Stimulated activated CD4-positive, alpha-beta T cell treated with anti-CD3 and anti-CD28 coated beads, Interleukin-4, amount 100 ng/mL, for 1 hour (primary cell): ENCODE measurements at places on chromosomes 12 and 14.
A peak's percentile ranks its signal among the peaks of the same experiment; 100 is the strongest.

DNA sequence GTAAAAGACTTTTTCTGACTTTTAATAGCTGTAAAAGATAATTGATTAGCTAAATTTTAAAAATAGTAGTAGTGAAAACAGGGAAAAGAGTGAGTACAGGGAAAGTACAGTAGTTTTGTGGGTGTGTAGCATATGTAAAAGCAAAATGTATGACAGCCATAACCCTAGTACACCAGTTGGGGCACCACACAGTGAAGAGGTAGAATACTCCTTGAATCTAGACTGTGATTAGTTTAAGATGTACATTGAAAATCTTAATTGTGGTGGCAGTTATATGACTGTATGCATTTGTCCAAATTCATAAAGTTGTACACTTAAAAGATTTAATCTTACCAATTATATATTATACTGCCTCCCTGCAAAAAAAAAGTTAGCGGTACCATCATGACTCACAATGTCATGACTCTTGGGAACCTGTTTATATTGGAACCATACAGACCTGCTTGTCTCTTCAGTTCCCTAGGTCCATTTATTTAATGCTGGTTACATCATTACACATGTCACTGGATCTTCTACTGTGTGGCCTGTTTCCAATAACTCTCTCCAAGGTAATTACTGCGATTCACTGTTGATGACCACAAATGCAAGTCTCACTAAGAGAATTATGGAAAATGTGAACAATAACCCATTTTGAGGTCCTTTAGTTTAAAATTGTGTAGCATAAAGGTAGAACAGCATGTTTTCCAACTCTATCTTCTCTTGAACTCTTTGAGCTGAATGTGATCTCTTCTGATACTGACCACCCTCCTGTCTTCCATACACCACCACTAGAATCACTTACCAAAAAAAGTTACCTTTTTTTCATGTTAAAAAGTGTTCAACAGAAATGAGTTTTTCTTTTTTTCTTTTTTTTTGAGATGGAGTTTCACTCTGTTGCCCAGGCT, 264.2 kb upstream of the AMIGO2 start:
- no peak for DNase-seq

- no peak for DNase-seq
Measured at GRCh38 chr12:31612819-31613218, 21.9 kb upstream of the DENND5B start.

- no peak for DNase-seq
Measured at GRCh38 chr12:24455811-24456210, 493.1 kb downstream of the BCAT1 start.

- DNase-seq = no peak
Measured at GRCh38 chr12:11730299-11731041, 81.0 kb downstream of the ETV6 start.

GRCh38 chr14:52262600-52262999, 4.9 kb upstream of the PTGDR start:
- no peak for DNase-seq

DNA sequence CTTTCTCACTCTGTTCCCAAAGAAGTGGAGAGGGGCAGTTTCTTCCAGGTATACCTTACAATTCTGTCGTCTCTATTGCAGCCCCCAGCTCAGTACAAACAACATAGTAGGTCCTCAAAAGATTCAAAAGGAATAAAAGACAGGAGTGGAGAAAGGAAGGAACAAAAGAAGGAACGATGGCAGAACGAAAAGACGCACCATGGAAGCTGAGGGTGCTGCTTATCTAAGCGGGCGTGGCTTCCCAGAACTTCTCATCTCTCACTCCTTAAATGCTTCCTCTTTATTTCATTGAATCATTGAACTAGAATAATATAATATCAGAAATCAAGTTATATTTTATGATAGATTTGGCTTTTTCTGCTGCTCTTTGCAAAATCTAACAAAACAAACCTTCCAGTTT, 13.7 kb upstream of the LTA4H start:
- no peak for DNase-seq

DNA sequence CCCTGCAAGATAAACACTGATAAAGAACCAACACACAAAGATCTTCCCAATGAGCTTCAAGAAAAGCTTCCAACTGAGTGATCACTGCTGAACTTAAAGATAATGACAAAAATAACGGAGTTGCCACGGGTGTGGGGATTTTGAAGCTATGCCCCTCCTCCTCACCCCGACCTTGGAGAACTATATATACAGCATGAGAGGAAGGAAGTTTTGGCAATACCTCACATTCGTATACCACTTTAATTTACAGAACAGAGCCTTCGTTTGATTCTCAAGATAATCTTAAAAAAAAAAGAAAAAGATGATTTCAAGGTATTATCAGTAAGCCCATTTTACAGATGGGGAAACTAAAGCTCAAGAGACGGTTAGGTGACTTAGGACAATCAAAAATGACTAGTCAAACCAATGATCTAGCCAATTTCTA, 715 bp downstream of the NEK9 start:
- no peak for DNase-seq

DNA sequence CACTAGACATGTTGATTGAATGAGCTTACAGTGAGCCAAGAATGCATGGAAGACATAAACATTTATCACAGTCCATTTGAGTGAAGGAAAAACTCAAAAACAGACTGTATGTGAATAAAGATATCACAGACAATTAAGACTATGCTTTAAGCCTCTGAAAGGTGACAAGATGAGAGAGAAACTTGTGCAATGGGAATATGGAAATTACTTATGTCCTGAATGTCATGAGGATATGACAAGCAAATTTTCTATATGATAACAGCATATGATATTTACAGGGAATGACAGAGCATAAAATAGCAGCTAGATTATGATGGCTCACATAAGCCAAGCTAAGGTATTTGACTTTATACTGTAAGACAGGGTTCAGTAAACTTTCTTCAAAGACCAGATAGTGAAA, 1153.1 kb upstream of the USP15 start:
- no peak for DNase-seq

DNA sequence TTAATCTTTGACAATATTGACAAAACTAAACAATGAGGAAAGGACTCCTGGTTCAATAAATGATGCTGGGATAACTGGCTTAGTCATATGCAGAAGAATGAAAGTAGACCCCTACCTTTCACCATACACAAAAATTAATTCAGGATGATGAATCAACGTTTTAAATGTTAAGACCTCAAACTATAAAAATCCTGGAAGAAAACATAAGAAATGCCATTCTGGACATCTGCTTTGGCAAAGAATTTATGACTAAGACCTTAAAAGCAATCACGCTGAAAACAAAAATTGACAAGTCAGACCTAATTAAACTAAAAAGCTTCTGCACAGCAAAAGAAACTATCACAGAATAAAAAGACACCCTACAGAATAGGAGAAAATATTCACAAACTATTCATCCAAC, 97.4 kb downstream of the LMNTD1 start:
- DNase-seq = no peak

DNA sequence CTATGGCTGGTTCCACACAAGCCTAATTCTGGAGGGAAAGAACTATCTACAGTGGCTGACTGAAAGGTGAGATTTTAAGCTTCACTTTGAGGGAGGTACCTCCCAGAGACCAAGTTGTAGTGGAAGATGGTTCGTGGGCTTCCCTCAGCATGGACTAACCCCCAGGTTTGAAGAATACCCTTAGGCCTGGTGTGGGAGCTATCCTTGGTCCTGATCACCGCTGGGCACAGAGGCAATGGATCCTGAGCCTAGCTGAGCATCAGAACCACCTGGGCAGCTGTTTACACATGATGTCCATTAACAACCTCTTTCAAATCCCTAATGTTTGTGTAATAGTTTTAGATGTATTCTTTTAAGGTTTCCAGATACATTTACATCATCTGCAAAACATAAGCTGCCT, 10.3 kb downstream of the DAO start:
- no peak for DNase-seq

- DNase-seq = peak; percentile 18
Measured at GRCh38 chr14:22887260-22887989, 4.4 kb downstream of the REM2 start.

DNA sequence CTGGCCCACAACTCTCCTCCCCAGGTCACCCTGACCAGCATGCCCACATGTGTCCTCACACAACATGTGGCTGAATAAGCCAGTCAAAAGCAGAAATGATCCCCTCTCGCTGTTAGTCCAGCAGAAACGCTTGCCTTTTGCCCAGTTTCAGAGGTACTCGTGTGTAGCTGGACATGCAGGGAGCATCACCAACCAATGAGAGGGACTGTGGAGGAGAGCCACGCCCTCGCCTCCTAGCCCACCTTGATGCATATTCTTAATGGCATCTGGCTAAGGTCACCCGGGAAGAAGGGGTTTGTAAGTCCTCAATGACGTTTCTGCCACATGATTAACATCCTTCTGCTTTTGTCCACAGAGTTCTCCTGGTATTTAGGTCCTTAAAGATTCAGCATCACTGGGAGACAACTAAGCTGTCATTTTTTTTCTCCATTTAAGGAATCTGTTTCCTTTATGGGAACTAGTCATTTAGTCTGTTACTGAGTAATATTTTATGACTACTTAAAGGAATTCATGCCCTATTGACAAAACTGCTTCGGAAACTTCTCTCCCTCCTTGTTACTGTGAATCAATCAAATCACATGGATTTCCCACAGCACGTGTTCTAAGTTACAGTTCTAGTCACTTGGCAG, 134.0 kb downstream of the GCH1 start:
- DNase-seq = no peak

DNA sequence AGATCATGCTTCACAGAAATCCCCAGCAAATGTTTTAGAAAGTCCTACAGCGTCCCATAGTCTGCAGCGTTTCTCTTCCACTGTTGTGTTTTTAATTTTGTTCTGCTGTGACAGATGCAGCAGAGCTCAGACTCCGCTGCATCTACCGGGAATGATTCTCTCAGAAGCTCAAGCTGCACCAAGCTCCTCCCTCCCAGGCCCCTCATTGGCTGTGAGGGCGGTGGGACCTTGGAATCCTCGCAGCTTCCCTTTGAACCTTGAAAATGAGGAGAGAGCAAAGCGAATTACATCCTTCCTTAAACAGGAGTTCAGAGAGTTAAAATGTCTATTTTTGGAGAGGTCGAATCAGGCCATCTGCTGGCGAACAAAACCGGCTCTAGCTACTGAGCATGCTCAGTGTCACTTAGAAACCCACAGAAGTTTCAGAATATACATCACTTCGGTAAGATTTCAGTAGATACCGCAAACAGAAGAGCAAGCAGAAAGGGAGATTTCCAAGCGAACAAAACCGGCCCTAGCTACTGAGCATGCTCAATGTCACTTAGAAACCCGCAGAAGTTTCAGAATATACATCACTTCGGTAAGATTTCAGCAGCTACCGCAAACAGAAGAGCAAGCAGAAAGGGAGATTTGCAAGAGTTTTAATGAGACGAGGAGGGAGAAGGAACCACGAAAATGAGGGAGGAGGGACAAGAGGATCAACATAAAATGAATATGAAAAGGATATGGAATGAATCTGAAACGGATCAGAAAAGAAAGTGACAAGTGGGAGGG, at the start of gene ABCD2:
Gene ABCD2 (minus strand): TSS at position 144 of the 774 bp plus-strand sequence. CDS start 188 bp downstream, outside the sequence.
- DNase-seq = peak; percentile 56

- no peak for DNase-seq
Measured at GRCh38 chr14:102196039-102196901, 56.6 kb downstream of the WDR20 start.

DNA sequence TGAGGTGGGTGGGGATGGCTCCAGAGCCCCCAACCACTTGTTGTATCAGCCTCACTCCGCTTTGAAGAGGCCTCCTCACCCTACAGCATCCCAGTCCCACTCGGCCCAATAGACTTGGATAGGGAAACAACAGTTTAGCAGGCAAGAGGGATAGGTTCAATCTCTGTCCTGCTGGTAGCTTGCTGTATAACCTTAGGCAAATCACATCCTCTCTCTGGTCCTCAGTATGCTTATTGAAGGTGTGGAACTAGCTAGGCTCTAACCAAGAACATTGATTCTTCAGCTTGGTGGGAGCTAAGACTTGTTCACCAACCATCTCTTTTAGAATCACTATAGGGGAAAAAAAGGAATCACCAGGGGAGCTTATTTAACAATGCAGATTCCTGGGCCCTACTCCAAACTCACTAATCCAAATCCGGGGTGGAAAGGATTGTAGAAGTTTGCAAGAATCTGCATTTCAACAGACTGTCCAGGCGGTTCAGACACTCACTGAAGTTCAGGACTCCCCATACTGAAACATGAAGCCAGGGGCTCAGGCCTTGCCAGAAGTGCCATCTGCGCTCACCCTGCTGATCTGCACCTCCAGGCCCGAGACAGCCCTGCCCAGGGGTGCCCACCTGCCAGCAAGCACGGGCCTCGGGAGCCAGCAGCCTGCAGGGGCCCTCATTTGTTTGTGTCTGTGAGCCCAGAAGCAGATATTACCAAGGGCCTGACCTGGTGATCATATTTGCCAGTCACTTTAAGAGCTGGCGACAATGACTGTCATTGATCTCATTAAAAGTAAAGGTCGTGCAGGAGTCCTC, 113.0 kb downstream of the ADCK1 start:
- DNase-seq = no peak

- no peak for DNase-seq
Measured at GRCh38 chr14:75627406-75627805, 33.3 kb downstream of the ERG28 start.
